ENCODE measurements at places on chromosomes 1 and 21.

GRCh38 chr1:157167437-157167836, 29.2 kb upstream of the ETV3 start:
- DNase-seq = no peak

DNA sequence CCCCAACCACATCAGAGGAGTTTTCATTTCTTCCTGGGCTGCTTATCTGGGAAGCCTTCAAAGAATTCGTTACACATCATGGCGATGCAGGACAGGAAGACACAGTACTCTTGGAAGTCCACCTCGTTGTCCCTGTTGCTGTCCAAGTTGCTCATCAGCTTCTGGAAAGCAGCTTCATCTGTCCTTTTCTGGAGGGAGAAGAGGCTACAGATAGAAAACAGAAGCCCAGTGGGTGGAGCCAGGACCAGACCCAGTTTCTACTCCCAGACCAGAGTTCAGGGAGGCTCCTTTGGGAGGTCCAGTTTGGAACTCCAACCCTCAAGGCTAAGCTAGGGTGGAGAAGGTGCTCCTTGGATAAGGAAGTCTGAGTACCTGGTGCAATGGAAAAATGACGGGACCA, 1.9 kb downstream of the S100A4 start:
- no peak for DNase-seq

GRCh38 chr1:22680726-22681125, 27.7 kb downstream of the C1QB start:
- no peak for DNase-seq

DNA sequence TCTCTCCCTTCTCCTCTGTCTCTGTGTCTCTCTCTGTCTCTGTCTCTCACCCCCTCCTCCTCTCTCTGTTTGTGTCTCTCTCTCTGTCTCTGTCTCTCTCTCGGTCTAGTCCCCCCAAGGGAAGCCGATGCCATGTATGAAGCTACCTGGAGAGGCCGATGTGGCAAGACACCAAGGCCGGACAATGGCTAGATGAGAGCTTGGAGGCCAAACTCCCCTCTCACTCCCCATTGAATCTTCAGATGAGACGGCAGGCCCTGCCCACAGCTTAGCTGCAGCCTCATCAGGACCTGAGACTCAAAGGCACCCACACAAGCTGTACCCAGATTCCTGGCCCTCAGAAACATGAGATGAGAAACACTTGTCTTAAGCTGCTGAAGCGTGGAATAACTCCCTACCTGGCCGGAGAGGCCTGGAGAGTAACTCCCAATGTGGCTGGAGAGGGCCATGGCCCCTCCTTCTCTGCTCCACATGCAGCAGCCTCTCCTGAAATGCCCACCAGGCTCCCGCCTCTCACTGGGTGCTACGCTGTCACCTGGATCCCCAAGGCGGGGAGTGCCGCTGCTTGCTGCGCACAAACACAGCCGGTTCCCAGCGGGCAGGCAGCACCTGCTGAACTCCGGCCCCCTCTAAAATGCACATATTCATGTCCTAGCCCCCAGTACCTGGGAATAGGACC, 7.8 kb upstream of the ACTRT2 start:
- DNase-seq = no peak

GRCh38 chr1:24417681-24418080, 2.1 kb downstream of the NIPAL3 start:
- no peak for DNase-seq

- DNase-seq = no peak
Measured at GRCh38 chr1:213719462-213719861, 268.3 kb upstream of the PROX1 start.

- DNase-seq = no peak
Measured at GRCh38 chr1:204735042-204735441, 49.5 kb upstream of the LRRN2 start.

DNA sequence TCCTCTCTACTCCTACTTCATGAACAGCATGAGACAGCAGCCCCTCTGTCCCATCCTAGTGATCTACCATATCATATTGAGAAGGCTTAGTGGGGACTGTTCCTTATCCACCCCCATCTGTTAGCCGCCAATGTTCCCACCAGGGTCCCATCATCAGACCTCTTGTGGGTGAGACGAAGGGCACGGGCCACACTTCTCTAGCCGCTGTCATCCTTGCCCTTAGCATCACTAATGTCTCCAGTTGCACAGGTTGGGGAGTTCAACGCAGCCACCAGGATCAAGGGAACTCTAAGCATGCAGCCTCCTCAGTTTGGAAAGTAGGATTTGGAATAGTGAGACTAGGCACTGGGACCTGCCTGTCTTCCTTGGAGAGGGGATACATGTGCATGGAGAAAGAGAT, 20.1 kb downstream of the INKA2 start:
- no peak for DNase-seq

DNA sequence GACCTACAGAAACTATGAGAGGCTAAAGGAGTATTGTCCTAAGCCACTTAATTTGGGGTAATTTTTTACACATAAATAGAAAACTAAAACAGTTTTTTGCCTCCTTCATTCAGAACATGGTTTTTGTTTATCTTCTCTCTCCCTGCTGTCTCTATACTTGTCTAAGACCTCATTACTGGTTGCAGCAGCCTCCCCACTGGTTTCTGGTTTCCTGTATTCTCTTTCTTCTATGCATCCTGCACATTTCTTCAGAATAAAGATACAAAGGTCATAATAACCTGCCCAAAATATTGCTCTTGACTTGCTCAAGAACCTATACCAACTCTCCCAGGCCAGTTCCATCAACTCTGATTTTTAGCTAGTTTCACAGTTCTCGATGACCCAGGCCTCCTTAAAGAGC, 19.8 kb upstream of the BOLA1 start:
- no peak for DNase-seq

DNA sequence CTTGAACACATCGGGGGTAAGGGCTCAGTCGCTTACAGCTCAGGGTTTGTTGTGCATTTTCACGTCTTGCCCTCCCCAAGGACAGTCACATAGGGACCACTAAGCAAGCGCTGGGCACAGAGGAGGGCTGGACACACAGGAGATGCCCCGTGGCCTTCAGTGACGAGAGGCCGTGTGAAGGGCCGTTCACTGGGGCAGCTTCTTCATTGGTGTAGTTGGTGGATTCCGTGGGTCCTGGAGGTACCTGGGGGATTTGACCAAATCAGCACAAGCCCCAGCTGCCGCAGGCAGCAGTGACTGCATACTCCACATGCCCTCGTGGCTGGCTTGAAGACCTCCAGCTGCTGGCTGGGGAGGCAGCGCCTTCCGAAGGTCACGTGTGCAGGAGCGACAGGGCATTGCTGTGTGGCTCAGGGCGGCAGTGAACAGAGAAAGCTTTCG, 100.8 kb upstream of the C1orf174 start:
- DNase-seq = no peak

- DNase-seq = no peak
Measured at GRCh38 chr1:223264983-223265908, 98.7 kb downstream of the SUSD4 start.

DNA sequence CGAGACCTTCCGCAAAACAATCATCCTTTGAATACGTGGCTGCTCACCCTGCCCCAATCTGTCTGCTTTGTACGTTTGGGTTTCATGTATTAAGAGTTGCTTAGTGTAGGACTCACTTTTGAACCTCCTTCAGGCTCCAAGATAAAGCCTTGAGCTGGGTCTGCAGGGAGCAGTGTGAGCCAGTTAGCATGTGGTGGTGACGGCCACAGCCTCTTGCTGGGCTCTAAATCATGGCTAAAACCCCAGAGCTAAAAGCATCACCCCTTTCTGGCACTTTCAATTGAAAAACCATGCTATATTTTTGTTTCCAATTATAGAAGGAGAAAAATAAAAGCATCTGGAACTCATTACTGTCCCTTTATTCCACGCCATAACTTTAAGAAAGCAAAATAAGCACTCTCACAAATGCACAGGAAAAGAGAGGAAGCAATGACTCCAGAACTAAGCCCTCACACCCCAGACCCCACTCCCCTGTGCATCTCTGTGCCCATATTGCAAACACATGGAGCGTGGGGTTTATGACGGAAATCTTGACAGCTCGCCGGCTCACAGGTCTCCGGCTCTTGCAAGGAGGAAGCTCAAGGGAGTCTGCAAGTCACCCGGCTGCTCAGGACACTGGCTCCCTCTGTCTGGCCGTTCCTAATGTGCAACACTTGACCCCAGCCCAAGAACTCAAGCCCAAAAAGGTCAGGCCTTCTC, 135.5 kb downstream of the MIS18A start:
- no peak for DNase-seq

DNA sequence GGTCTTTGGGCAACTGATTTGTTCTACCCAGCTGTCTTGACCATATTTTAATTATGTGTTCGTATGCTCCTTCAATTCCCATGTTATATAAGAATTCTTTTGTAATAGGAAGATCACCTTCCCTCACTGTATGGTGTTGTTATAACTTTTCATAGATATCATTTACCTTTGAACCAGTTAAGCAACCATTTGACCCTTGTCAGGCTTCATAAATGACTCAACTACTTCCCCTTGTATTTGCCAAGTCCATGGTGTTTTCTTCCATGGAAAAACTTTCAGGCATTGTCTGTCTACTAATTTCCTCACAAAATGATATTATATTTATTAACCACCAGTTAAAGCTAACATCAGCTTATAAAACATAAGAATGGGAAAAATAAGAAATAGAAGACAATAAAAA, 5.1 kb downstream of the BPNT1 start:
- DNase-seq = no peak

DNA sequence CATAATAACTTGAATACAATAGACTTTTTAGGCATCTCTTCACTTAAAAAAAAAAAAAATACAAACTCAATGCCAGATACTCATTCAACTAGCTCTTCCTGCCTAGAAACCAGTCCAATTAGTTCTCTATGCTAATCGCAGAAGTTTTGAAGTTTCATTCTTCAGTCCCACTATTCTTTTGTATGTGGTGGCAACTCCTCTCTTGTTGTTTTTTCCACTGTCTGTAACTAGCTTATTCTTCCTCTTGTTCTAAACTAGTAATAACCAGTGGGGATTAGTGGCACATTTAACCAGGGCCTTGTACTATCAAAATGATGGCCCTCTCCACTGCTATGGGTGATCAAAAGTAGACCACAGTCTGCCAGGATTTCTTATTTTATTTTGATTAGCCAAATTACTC, 52.5 kb downstream of the SELENOF start:
- no peak for DNase-seq

DNA sequence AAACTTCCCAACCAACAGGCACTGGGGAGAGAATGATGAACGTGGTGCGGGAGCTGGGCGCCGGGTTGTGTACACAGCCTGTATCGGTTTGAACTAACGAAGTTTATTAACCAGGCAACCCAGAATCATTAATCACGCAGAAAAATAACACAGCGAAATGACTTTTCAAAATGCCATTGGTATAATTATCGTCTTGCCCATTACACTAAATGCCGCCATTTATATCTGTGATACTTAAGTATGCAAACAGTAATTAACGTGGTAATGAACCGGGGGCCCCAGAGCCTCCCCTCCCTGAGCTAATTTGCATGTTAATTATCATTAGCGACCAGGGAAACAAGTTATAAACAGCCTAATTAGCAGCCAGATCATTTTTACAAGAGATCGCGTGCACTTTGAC, 5.1 kb upstream of the TTC34 start:
- DNase-seq = no peak

DNA sequence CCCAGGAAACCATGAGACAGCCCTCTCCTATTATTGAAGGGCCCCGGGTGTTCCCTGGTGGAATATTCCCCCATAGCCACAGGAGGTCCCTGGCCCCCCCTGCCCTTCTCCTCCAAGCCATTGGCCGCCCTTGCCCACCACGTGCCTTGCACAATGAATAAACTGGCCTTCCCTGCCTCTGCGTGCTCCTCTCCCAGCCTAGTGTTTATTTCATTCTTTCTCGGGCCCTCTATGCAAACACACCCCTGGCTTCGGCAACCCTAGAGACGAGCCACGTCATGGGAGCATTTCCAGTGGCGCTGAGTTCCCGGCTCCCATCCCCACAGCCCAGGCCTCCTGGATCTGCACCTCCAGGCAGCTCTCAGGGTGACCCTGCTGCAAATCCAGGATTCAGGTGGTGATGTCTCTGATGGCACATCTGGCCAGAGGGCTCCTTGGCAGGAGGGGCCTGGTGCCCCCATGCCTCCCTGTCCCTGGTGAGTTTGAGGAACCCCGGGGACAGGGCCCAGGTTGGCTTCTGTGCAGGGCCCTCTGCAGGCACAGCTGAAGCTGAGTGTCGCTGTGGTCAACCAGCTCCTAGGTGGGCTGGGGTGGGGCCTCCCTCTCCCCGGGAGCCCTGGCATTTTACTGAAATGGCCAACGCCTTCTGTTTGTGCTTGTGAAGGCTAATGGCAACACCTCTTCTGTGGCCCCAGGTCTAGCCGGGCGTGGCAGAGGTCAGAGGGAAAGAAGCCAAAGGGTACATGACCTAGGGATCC, 6.2 kb downstream of the KRTAP10-12 start:
- DNase-seq = no peak

DNA sequence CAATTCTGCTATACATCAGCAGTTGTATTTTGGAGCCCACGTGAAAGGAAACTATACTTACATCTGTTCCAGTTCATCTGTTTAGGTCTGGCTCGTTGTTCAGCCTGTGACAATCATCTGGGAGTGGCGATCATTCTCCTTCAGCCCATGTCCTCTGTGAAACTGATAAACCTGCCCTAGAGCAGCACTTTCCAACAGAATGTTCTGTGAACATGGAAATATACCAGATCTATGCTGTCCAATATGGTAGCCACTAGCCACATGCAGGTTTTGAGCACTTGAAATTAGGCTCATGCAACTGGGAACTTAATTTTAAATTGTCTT, 24.5 kb upstream of the COQ8A start:
- DNase-seq = no peak

DNA sequence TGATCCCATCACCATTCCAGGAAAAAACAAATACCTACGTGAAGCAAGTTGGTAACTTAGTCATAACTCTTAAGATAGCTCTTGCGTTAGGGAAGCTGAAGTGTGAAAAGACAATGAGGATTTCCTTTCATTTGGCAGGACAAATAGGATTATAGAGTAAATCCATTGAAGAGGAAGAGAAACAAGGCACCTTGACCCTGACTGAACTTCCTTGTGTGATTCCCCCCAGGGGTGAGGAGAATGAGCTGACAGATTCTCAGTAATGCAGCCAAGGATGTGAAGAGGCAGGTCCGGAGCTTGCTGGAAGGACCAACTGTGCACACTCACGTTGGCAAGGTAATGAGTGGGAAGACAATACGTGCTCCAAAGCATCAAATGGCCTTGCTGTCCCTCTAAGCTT, 55.0 kb upstream of the HMCN1 start:
- no peak for DNase-seq

DNA sequence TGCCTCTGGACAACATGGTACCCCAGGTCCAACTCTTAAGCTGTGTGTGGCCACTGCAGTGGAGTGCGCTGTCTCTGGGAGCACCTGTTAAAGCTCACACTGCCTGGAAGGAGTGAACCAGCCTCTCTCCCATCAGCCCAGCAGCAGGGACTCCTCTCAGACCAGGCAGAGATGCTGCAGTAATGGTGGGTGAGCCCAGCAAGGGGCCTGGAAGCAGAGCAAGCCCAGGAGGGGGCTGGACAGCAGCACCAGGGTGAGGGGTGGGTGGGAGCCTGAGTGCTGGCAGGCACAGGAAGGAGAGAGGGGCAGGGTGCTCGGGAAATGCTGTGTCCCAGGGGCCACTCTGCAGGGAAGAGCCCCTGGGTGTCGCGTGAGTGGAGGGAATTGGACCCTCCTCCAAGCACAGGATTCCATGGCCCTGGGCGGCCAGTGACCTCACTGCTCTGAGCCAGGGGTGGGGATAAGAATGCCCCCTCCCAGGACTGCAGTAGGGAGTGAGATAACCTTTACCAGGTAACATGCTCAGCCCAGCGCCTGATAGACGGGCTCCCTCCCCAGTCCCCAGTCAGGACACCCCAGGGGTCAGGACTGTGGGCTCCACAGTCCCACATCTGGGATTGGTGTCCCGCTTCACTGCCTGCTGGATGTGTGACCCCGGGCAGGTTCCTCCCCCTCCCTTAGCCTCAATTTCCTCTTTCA, 313.1 kb downstream of the MATN1 start:
- no peak for DNase-seq

- no peak for DNase-seq
Measured at GRCh38 chr1:201127755-201128455, 921 bp upstream of the ASCL5 start.
